Testis (tissue), 5 donors: ENCODE measurements at places on chromosomes 16 and 17.

DNA sequence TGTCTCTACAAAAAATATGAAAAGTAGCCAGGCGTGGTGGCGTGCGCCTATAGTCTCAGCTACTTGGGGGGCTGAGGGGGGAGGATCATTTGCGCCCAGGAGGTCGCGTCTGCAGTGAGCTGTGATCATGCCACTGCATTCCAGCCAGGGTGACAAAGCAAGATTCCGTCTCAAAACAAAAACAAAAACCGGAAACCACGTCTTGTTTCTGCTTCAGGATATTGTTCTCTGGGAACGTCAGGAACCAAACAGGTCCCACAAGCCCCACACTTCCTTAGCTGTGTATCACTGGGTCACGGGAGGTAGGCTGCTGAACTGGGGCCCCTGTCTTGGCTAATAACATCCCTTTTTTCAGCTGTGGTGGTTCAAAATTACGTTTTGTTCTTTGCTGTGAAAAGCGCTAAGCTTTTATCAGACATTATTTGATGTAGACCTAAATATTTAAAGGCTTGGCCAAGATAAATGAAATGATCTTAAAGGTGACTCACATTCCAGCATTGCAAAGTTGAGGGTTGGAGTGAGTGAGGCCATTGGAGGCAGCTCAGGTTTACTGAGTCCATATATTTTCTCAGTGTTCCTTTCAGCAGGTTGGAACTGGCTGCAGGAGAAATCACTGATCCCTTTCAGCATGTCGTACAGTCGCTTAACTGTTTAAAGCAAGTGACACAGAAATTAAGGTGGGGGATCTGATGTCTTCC is 16.4 kb upstream of the SEC14L1 start:
- no peak for DNase-seq

- DNase-seq: peak; percentile 79
Observed at GRCh38 chr16:71927383-71927782, 32.1 kb downstream of the IST1 start.

DNA sequence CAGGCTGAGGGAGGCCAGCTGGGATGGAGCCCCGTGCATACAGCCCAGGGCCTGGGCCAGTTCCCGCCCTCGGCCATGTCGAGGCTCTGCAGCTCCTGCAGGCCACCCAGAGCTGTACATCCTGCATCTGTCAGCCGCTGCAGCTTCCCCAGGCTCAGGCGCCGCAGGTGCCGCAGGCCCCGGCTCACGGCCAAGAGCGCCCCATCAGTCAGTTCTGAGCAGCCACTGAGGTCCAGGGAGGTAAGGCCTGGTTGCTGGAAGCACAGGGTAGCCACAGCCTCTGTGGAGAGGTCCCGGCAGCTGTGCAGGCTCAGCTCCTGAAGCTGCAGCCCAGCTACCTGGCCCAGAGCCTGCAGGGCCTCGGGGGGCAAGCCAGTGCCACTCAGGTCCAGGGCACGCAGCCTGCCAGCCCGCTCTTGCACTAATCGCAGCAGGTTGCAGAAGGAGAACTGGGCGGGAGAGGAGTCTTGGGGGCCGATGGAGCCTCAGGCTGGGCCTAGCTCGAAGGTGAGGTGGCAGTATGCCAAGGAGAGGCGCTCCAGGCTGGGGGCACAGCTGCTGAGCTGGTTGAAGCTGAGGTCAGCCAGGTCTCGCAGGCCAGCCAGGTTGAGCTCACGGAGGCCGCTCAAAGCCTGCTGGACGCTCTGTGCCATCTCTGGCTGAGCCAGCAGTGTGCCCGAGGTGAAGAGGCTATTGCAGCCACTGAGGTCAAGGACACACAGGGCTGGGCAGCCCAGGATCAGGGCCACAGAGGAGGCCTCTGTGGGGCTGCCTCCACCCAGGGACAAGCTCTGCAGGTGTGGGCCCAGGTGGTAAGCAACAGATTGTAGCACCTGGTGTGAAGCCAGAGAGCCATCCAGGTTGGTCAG is 11.4 kb downstream of the ELMO3 start:
- DNase-seq: no peak

DNA sequence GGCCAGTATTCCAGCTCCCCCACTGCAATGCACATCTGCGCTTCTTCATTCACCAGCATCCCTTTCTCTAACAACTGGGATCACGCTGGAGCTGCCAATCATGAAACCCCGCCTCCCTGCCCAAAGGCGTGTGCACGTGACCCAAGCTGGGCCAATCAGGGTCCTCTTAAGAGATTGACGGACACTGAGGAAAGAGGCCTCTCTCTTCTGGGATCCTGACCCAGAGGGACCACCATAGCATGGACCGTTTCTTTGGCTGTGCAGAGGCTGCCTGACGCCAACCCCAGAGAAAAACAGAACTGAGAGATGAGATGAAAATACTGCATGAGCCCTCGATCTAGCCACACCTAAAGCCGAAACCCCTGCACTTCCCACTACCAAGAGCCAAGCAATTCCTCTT is 32.0 kb downstream of the COTL1 start:
- peak; percentile 79 for DNase-seq

GRCh38 chr16:2815299-2815771 is 1.7 kb upstream of the PRSS21 start:
- peak; percentile 51 for DNase-seq

- no peak for DNase-seq
Observed at GRCh38 chr17:68085771-68086381, 50.3 kb downstream of the KPNA2 start.

DNA sequence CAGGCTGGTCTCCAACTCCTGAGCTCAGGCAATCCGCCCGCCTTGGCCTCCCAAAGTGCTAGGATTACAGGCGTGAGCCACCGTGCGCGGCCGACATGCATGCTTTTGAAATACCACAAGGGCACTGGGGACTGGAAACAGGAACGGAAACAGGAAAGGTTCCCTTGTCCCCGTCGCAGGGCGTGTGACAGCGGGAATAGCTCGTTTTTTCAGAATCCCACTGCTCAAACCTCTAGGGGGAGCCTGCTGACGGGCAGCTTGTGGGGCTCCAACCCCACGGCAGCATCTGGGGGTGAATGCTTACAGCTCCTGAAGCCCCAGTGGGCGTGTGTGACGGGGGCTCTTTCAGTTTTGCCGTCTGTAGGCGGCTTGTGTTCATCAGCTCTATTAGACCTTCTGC is 18.8 kb upstream of the ASGR2 start:
- no peak for DNase-seq

GRCh38 chr17:57864273-57864672 is 14.4 kb upstream of the MRPS23 start:
- DNase-seq: no peak

- peak; percentile 79 for DNase-seq
Observed at GRCh38 chr17:81926451-81927151, 934 bp downstream of the MAFG start.

DNA sequence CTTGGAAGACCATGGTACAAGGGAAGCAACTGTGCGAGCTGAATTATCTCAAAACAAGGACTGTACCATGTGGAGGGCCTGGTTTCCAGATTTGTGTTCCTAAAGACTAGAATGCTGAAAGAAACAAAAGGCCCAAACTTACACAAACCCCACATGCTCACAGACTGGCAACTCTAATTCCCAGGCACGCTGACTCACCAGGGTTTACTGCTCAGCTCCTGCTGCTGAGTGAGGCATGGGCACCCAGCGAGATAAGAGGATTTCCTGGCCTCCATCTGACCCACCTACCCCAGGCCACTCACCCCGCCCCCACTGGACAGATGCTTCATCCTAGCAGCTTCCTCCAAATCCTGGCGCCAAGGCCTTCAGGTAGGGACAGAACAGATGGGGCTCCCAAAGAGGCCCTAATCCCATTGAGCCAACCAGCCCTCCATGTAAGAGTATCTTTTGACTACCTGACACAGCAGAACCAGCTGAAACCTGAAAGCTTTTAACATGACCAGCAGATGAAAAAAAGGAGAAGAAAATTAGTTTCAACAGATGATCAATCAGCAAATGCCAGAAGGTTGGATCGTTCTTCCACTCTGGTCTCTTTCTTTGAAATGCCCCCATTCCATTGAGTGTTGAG is 33.9 kb downstream of the DCUN1D3 start:
- DNase-seq: no peak
